Frontal cortex (tissue), 4 donors: ENCODE measurements at places on chromosomes 7 and 10.

- DNase-seq = no peak
Measured at GRCh38 chr7:101104799-101105198, 19.5 kb downstream of the TRIM56 start.

- DNase-seq = no peak
Measured at GRCh38 chr10:112624546-112625048, 177.6 kb downstream of the VTI1A start.

GRCh38 chr7:142602183-142602582 is 147.1 kb upstream of the PRSS1 start:
- DNase-seq = no peak

GRCh38 chr7:16913643-16914042 is 31.9 kb upstream of the AGR3 start:
- no peak for DNase-seq

DNA sequence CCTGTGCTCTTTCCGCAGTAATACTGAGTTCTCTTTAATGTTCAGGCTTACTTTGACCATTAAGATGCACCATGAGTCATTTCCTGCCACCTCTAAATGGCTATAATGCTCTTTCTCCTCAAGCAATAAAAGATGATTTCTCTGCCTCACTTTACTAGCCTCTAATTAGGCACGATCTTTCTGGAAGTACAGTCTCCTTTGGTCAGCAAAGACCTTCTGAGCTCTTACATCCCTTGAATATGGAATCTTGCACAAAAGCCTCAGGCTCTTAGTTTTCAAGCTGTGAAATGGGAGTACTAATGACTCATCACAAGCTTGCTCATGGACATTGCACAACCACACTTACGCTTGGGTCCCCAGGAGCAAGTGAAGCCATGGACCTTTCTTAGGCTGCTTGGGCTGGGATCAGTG is 85.9 kb downstream of the FRMD4A start:
- DNase-seq = no peak

DNA sequence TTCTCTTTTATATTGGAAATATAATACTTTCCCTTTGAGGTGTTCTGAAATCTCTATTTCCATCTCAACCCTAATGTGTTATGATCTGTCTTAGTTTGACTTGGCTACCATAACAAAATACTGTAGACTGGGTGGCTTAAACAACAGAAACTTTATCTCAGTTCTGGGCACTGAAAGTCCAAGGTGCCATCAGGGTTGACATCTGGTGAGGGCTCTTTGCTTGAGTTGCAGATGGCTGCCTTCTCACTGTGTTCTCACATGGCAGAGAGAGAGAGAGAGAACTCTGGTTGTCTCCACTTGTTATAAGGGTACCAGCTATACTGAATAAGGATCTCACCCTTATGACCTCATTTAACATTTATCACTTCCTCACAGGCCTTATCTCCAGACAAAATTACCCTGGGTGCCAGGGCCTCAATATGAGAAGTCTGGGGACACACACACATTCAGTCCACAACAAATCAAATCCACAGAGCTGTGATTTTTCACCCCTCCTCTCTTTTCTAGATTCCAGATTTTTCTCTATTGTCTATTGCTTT is 104.5 kb downstream of the SRI start:
- no peak for DNase-seq

DNA sequence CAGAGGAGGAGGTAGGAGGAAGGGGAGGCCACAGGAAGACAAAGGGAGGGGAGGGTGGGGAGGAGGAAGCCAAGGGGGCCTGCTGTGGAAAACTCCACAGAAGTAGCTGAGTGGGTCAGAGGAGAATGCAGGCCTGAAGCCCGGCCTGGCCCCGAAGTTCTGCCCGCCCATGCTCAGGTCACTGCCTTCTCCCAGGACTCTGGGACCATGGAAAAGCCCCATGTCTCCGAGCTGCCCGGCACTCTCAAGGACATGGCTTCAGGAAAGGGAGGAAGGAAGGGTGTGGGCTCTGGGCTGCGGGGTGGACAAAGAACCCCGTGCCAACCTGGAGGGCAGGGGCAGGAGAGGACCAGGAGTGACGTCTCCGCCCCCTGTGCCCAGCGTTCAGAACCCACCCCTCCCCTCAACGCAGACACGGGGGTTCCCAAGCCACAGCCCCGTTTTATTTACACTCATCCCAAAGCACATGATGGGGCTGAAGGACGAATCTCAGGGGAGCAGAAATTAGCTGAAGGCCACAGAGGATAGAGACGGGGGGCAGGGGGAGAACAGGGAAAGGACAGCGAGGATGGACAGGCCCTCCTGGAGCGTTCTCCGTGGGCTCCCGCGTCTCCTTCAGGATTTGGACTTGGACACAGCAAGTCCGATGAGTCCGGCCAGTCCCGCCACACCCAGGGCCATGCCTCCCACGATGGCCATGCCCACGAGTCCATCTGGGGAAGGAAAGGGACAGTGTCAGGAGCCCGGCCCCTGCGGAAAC is 1.8 kb upstream of the CLDN15 start:
- DNase-seq = no peak

DNA sequence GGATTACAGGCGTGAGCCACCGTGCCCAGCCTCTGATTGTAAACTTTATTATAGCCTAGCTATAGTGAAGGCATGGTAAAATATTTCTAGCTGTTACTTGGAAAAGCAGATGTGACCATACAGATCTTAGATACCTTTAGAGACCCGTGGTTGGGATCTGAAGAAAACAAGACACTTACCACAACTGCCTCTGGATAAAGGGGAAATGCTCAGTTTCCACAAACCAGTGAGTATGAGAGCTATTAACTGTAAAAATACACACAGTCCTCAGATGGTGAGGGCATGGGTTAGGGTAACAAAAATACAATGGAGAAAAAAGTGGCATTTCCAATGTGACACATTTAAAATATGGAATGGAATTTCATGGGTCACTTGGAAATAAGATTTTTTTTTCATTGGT is 63.0 kb downstream of the ZNF438 start:
- no peak for DNase-seq

DNA sequence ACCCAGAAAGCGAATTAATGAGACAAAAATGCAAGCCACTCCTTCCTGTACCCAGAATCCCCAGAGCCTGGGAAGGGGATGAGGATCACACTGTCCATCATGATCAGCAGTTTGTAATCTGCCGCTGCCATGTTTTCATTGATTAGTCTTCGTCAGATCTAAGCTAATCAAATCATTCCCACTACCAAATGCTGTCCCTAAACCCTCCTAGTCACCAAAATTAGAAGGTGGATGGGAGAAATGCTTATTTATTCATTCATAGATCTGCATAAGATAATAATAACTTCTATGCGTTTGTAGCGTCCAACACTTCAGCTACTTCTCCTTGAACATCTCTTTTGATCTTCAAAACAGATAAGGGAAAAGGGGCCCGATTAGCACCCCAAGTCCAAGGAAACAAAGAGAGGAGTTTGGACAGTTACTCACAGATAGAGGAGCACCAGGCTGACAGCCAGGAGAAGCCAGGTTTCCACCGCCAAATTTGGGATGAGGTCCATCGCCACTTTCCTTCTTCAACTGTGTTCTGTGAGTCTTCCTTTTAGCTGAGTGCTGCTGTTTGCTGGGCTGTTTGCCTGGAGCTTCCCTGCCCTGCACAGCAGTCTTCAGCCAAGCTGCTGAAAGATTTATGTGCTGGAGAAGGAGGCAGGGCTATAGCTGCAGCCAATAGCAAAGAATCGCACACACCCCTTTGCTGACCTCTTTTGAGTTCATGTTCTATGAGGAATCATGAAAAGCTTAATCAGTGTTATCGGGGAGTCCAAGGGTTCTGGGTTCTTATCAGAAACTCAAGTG is at the start of gene CYP3A5:
TSS of gene CYP3A5 (minus strand) at position 597 of the 792 bp plus-strand sequence. CDS start at position 497, 100 bp downstream.
- no peak for DNase-seq

- no peak for DNase-seq
Measured at GRCh38 chr7:30594048-30594539, 584 bp upstream of the GARS1 start.

- DNase-seq = no peak
Measured at GRCh38 chr7:30980751-30981150, 17.0 kb downstream of the GHRHR start.

DNA sequence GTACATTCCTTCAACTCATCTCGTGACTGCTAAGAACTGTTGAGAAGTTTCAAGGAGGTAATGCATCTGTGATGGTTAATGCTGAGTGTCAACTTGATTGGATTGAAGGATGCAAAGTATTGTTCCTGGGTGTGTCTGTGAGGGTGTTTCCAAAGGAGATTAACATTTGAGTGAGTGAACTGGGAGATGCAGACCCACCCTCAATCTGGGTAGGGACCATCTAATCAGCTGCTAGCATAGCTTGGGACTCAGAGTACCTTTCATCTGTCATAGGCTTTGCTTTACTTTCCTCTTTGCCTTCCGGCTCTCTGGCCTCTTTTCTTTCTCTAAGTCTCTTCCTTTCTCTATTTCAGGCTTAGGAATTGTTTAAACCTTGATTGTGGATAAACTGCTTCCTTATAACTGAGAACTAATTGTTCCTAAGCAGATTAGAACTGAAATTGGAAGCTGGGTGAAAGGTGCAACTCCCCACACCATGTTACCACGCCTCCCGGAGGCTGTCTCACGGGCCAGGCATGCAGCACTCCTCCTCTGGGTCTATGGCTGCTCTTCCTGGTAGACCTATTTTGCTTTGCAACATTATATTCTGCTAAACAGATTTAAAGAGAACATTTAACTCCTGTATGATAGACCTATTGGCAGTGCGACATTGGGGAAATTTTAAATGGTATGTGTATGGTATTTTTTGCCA is 298.2 kb downstream of the CCSER2 start:
- no peak for DNase-seq

- no peak for DNase-seq
Measured at GRCh38 chr7:54729107-54729506, 29.9 kb downstream of the SEC61G start.

- DNase-seq = no peak
Measured at GRCh38 chr7:106216517-106216922, 68.3 kb downstream of the NAMPT start.

GRCh38 chr10:132944510-132944909 is 2.1 kb upstream of the CFAP46 start:
- no peak for DNase-seq

DNA sequence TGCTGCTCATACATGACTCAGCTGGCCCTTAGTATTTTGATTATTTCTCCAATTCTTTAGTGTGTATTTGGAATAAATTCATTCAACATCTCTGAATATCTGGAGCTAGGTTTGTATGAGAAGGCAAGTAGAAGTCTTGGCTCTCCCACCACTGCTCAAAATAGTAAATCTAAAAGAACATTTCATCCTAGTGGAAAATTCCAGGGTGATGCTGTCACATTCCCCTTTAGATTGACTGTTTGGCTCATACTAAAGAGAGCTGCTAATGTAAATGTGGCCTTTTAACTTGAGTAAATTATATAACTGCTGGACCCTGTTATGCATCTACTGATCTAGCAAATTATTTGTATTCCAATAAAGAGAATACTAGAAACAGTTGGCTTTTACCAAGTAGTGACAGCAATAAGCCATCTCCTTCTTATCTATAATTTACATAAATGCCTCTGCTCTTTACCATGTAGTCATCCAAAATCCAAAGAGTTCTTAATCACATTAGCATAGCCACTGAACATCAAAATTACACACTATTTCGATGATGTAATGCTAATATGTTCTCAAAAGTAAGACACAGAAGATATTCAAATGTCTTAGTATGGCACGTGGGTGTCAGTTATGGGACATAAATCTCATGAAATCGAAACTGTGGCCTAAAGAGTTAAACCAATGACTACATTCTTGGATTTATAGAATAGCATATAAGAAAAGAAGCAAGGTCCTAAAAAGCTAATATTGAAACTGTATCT is 86.9 kb upstream of the KCND2 start:
- no peak for DNase-seq

DNA sequence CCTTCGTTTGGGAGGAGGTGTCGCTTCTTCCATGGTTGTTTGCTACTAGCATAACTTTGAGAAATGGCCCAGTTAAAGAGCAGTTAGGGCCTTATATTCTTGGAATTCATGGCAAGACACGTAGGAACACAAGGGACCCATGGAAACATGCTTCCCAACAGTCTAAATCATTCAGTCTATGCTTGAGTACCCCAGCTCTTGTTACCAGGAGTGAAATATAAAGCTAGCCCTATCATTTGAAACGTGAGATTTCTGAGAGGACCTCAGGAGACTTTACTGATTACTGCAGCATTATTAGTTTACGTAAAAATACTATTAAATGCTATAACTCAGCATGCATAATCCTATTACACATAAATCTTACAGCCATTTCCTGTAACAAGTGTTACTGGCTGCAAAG is 328.6 kb upstream of the CDC14C start:
- DNase-seq = no peak

DNA sequence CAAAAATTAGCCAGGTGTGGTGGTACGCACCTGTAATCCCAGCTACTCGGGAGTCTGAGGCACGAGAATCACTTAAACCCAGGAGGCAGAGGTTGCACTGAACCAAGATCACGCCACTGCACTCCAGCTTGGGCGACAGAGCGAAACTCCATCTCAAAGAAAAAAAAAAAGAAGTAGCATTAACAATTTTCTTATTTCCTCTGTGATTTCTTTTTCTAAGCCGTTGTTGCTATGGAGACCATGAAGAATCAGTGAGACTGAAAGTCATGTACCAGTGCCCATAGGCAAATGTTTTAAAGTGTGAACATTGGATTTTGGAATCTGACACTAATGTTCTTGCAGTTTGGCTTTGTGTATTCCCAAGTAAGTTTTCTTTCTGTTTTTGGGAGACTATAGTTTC is 18.4 kb upstream of the MAP3K8 start:
- DNase-seq = no peak

DNA sequence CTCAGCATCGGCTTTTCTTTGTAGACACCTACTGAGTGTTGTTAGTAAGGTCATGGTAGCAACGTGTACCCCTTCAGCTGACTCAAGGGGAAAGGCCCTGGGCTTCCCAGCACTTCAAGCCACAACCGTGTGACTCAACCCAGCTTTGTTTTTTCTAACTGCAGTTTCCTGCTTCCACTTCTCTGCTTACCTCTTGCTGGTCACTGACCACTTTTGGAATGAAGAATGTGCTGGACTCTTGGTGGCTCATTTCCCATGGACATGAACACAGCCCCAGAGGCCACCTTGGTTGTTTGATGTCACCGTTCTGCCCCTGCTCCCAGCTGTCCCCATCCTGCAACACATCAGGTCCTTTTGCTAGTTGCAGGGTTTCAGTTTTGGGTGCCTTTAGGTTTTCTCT is 69.5 kb upstream of the ZNF438 start:
- no peak for DNase-seq

GRCh38 chr7:128122576-128123290 is 91.5 kb upstream of the LRRC4 start:
- no peak for DNase-seq

DNA sequence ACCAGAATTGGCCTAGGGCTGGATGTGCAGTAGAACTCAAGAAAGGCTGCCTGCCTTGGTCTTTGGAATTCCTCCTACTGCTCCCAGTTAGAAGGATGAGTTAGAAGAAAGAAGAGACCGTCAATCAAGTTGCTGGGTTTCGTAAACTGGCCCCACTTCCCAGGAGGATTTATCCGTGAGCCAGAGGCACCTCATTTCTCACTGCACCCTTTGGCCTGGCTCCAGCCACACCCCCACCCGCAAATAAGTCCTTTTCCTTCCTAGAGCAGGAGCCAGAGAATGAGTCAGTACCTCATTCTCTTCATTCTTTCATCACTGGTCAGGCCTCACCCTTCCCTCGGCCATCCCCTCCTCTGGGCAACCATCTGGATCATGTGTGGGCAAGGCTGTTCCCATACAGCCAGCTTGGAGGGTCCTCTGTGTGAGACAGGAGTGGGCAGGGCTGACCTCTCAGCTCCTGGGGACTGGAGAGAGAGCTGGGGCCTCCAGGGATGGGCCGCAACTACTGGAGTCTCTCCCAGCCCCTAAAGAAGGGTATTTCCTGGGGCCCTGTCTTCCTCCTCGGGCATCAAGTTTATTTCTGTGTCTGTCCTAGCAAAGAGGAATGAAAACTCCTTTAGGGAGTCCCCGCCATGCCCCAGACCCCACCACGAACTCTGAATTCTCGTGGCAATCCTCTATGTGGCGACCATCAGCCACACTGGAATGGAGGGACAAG is 87.2 kb upstream of the DUSP5 start:
- DNase-seq = no peak
